ENCODE measurements at places on chromosomes 16 and 17.

- H3K36me3 ChIP-seq: no peaks in the 10 kb centered on the region
- H3K4me1 ChIP-seq: no peaks in the 10 kb centered on the region
- DNase-seq: no peak
- no peaks in the 10 kb centered on the region for H3K27me3 ChIP-seq
Observed at GRCh38 chr16:76511203-76511602, 234.0 kb downstream of the CNTNAP4 start.

DNA sequence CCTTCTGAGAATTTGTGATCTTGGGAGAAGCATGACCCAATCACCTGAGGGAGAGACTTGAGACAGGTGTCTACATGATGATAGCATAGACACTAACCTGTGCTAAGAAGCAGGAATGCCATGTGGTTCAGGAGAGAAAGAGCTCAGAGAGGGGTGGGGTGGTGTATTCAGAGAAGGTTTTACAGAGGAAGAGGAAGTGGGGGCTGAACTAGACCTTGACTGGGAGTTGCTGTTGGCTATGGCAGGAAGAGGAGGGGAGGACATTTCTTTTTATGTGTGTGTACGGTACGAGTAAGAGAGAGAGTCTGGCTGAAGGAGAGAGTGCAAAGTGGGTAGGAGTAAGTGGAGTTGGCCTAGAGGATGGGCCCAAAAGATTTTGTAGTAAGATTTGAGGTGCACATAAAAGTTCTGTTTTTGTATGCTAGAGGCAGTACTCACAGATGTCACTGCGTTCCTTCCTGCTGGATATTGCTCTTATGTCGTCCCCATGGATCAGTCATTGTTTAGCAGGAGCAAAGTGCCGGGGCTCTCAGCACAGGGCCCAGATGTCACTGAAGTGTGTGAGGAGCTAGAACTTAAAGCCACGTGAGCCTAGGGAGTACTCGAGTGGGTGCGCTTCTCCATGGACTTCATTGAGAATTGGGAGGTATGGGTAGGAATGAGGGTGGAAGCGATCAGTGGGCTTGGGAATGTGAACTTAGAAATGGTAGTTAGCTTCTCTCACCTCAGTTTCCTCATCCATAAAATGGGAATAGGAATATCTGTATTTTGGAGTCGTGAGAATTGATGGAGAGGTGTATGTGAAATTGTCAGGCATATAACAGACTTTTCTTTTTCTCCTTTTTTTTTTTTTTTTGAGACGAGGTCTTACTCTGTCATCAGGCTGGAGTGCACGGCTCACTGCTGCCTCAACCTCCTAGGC lies 22.1 kb downstream of the SLC7A6 start:
- no peak overlapping the region for H3K27ac ChIP-seq
- H3K36me3 ChIP-seq: peaks cover 49% of the 10 kb centered on the region
- DNase-seq: no peak
- H3K4me3 ChIP-seq: no peak overlapping the region
- no peaks in the 10 kb centered on the region for H3K27me3 ChIP-seq

- no peak overlapping the region for H3K4me3 ChIP-seq
- H3K27ac ChIP-seq: no peak overlapping the region
- no peaks in the 10 kb centered on the region for H3K27me3 ChIP-seq
- no peak for DNase-seq
- H3K36me3 ChIP-seq: no peaks in the 10 kb centered on the region
- H3K4me1 ChIP-seq: no peaks in the 10 kb centered on the region
Observed at GRCh38 chr16:85707528-85708095, 18.9 kb upstream of the GINS2 start.

DNA sequence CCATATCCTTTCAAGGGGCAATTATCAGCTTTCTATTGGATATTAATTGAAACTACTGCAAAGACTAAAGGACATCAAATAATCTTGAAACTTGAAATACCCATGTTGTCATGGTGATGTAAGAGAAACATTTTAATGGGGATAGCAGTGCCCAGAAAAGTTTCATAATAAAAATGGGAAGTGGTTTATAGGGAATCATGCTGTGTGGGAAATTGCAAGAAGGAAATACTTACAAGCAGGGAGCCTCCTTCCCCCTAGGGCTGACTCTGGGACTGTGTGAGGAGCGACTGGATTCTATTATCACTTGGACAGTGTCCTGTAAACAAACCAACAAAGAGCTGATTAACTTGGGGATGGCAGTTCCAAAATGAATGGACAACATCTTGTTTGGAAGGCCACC lies 1393.1 kb upstream of the GOT2 start:
- no peak overlapping the region for H3K4me3 ChIP-seq
- H3K27me3 ChIP-seq: no peaks in the 10 kb centered on the region
- no peaks in the 10 kb centered on the region for H3K4me1 ChIP-seq
- no peak overlapping the region for H3K27ac ChIP-seq
- H3K36me3 ChIP-seq: no peaks in the 10 kb centered on the region

DNA sequence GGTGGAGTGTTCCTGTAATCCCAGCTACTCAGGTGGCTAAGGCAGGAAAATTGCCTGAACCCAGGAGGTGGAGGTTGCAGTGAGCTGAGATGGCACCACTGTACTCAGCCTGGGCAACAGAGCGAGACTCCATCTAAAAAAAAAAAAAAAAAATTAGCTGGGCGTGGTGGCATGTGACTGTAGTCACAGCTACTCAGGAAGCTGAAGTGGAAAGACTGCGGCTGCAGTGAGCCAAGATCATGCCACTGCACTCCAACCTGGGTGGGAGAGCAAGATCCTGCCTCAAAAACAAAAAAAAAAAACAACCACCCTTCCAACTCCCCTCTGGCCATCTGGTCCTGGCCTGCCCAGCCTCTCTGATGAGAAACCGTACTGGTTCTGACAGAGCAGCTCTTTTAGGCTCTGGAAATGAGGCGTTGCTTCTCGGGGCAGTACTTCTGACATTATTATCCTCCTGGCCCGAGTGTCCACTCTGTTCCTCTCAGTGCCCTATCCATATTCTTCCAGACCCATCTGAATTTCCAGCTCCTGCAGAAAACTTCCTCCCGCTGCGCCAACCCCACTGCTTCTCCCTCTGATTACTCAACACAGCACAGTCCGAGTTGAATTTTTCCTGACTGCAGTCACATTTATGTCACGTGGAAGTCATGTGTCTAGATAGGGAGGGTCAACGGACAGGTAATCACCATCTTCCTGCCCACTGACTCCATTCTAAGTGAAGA lies 13.3 kb downstream of the GGA2 start:
- no peaks in the 10 kb centered on the region for H3K27me3 ChIP-seq
- H3K4me3 ChIP-seq: peak overlapping the region; percentile 65
- DNase-seq: peak; percentile 24
- H3K4me1 ChIP-seq: peaks cover 44% of the 10 kb centered on the region
- peak overlapping the region; percentile 83 for H3K27ac ChIP-seq

DNA sequence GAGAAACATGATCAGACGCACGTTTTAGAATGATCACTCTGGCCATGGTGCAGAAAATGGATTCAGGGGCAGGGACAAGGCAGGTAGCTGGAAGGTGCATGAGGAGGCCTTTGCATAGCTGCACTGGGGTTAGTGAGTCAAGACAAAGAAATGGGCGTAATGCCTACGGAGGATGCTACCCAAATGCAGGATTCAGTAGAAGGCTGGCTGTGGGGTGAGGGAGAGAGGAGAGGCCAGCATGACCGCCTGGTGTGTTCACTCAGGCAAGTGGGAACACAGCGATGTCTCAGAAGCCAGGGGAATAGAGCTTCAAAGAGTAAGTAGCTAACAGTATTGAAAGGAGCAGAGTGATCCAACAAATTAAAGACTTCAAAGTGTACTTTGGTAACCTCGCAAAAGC lies 31.2 kb downstream of the PMP22 start:
- no peak for DNase-seq
- H3K36me3 ChIP-seq: peaks cover 98% of the 10 kb centered on the region
- no peak overlapping the region for H3K27ac ChIP-seq
- H3K27me3 ChIP-seq: no peaks in the 10 kb centered on the region
- H3K4me3 ChIP-seq: no peak overlapping the region

DNA sequence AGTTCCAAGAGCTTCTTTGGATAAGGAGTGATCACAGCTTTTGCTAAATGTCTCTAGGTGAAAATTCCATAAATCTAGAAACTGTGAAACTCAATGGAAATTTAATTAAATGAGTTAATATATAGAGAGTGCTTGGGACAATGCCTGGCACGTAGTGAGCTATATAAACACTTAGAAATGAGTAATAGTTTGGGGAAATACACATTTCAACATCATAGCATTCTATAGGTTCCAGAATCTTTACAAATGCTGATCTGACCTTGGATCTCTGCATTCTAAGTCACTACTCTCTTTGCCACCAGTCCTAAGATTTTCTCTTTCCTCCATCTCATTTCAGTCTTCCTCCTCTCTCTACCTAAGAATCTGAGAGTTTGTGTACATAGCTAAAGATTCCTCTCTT lies 175.6 kb downstream of the SOX9 start:
- peak; percentile 9 for DNase-seq
- H3K4me1 ChIP-seq: peaks cover 6% of the 10 kb centered on the region
- H3K27me3 ChIP-seq: no peaks in the 10 kb centered on the region
- no peak overlapping the region for H3K4me3 ChIP-seq
- H3K27ac ChIP-seq: no peak overlapping the region
- no peaks in the 10 kb centered on the region for H3K36me3 ChIP-seq
